ENCODE measurements at places on chromosomes 12 and 14.

GRCh38 chr12:16857456-16857923, 251.5 kb upstream of the LMO3 start:
- DNase-seq, result no peak

GRCh38 chr14:43135877-43136411, 1371.1 kb downstream of the FSCB start:
- DNase-seq, result no peak

DNA sequence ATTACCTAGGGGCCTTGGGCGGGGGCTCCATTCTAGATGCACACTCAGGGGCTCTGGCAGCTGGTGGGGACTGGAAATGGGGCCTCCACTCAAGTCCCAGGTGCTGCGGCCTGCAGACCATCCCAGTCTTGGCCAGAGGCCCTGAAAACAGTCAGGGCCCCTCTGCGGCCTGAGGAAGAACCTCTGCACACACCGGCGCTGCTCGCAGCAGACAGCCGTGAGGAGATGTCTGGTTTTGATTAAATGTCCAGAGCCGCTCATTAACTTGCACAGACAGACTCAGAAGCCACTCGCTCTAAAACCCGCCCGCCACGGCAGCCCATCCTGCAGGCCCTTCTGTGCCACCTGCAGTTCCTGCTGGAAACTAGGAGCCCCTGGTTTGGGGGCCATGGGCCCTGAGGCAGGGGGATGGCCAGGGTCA, 36.4 kb upstream of the NCOR2 start:
- no peak for DNase-seq

GRCh38 chr14:24376448-24377070, 8.6 kb downstream of the NFATC4 start:
- DNase-seq, result no peak

- no peak for DNase-seq
These were observed 804.5 kb downstream of the NRXN3 start for GRCh38 chr14:78974691-78975090.

GRCh38 chr14:101025696-101026095, 122.2 kb upstream of the RTL1 start:
- DNase-seq, result no peak
